ENCODE measurements at places on chromosomes 6 and 20.

GRCh38 chr20:1841554-1842140 is 53.6 kb upstream of the SIRPA start:
- DNase-seq = peak; percentile 31

DNA sequence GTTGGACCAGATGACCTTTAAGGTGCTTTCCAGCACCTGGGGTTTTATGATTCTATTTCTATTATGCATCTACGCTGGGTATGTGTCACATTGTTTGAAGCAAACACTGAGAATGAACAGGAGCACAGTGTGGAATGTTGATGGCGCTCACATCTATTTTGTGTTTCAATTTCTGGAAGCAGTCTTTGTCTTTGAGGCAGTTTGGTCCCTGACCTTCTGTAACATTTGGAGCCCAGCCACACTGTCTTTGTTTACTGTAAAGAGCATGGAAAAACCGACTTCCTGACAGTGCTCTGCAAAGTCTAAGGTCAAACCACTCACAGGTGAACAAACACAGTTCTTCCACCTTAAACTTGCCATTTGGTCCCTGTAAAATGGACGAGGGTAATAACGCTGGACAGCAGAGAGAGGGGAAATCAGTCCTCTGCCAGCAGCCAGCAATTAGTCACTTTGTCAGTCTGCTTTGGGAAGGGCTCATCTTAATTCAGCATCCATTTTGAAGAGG is 155.5 kb downstream of the PRL start:
- no peak for DNase-seq

GRCh38 chr6:68013780-68014515 is 621.1 kb upstream of the ADGRB3 start:
- DNase-seq = no peak

DNA sequence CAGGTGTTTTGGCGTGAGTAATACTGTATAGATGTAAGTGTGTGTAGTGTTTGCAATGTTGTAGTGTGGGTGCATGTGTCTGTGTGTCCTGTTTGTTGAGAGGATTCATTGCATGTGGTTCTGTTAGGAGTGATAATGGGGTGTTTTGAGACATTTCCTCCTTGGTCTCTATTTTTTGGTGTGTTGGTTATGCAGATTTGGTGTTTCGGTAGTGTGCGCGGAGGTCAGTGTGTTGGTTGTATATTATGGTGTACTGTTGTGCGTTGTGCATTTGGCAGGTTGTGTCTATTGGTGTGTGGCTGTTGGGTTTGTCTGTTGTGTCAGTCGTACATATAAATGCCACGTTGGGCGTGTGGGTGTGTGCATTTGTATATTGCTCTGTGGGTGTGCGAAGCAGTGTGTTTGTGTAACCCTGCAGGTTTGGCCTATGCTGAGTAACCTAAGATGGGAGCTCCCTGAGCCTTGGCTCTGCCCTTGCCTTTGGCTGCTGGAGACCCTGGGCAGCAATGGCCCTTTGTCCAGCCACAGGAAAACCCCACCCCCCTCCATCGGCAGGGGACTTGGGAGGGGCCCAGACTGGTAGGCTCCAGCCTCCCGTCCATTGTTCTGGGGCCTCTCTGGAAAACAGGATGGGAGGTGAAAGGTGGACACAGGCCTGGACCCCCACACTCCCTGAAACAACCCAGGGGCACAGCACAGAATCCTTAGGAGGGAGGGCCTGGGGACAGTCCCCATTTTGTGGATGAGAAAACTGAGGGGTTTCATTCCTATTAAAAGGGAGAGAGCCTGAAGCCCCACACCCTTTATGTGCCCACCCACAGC is 10.3 kb upstream of the ID1 start:
- DNase-seq = no peak

DNA sequence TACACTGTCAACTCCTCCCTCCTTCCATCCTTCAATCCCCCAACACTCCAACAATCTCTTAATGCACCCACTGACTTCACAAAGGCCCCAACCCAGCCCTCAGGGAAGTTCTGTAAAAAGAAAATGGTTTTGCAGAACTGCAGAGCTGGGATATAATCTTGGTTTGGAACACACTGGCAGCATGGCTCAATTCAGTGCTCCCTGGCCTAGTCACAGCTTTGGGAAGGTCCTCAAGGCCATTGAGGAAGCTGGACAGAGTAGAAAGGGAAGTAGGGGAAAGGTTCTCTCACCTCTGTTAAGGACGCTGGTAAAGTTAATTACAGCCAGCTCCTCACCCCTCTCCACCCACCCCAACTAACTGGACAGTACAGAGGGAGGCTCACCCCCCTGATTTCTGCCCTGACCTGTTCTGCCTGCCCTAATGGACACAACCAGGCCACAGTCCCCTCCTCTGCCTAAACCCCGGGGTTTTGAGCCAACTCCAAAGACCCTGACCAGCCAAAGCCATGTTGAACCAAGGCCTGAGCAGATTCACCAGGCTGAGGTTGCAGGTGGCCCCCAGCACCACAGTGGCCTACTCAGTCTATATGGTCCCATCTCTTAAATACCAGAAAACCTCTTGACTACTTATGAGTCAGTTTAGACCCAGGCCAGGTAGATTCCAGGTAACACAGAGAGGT is 49.2 kb downstream of the MAFB start:
- DNase-seq = no peak

DNA sequence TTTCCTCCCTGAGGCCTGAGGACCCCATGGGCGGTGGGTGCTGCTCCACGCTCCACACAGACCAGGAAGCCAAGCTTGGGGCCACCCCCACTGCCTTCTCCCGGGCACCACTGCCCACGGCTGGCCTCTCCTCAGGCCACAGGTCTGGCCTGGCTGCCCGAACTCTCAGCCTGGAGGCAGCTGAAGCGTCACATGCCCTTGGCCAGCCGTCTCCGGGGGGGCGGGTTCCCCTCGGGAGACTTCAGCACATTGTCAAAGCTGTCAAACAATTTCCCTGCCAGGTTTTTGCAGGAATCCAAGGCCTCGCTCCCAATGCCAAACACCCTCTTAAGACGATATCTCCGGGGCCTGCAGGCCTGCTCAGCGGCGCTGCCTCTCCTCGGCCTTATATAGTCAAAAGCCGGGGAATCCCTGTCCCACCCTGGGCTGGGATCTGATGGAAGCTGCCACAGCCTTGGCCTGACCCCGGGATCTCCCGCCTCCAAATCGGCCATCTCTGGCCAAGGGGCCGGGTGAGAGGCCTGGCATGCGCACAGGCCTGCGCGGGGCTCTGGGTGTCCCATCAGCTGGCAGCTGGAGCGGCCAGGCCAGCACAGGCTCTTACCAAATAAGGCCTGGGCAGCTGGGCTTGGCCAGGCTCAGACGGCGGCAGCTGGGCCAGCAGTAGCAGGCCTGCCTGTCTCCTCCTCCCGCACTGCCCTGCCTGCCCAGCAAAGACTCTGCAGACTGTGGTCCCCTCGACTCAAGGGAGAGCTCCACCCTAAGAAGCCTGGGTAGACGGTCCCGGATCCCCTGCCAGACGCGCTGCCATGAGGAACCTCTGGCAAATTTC is 49.7 kb downstream of the RBM38 start:
- DNase-seq = no peak

- peak; percentile 5 for DNase-seq
Measured at GRCh38 chr6:113306552-113307145, 550.5 kb upstream of the MARCKS start.

DNA sequence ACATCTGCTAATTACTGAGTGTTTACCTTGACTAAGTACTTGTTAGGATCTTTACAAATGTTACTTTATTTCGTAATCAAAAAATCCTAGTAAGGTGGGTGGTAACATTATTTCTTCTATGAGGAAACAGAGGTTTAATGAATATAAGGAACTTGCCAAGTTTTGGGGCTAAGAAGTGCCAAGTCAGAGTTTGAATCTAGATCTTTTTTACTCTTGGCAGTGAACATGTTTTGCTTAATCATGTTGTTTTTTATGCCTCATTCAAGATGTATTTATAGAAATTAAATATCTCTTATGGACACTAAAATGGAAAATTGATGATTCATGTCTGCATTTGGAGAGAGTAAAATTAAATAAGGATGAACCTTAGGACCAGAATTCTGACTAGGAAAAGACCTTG is 393.7 kb downstream of the UTRN start:
- DNase-seq = no peak

- DNase-seq = no peak
Measured at GRCh38 chr6:100338090-100338489, 126.6 kb downstream of the SIM1 start.

Data from HTR-8/SVneo (cell line).